DMS79 treated with DMSO at 0.1 percent for 48 hours (cell line): ENCODE measurements at places on chromosomes 1 and 21.

DNA sequence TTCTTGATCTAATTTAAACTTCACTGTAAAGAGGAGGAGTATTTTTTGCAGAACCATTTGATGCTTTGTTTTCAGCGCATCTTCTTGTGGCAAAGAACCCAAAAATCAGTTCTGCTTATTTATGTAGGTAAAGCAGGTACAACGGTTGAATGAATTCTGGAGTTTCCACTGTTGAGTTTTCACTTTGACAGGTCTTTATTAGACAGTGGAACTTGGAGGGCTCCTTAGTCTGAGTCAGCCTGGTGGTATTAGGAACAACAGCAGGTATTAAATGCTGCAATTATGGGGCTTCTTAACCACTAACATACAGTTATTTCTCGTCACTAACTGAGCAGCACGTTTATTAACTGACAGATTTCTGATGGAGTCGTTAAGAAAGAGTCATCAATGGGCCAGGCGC, 1.2 kb downstream of the LRIG2 start:
- no peak for DNase-seq

DNA sequence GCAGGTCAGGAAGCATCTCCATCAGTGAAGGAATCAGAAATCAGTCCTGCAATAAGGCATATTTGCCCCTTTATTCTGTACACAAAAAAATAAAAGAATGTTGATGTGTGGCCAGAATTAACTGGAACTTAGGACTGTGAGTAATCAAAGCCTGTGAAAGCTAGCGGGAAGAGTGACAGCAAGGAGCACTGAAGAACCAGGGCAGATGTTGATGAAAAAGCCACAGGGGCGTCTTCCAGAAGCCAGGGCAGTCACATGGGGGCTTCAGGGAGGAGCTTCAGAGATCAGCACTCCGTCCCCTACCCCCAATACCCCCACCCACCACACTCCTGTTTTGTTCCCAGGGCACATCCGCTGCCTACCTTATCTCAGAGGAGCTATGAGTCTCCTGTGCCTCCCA, 502.8 kb downstream of the AJAP1 start:
- no peak for DNase-seq

GRCh38 chr1:101438359-101438758, 201.5 kb downstream of the S1PR1 start:
- no peak for DNase-seq

DNA sequence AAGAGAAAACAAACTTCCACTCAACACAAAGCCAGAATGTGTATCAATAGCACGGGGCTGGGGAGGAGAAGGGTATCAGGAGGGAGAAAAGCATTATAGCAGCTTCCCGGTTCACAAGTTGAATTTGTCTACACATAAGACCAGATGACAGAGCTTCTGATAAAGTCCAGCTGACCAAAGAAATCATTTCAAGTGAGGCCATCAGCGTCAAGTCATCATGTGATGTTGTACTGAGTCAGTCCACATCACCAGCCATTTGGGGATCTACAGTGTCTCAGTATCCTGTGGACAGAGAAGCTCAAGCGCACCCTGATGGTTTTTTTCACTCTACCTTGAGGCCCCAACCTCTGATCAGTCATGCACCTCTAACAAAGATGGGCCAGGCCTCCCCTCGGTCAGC, 33.0 kb downstream of the SETD4 start:
- DNase-seq = no peak

DNA sequence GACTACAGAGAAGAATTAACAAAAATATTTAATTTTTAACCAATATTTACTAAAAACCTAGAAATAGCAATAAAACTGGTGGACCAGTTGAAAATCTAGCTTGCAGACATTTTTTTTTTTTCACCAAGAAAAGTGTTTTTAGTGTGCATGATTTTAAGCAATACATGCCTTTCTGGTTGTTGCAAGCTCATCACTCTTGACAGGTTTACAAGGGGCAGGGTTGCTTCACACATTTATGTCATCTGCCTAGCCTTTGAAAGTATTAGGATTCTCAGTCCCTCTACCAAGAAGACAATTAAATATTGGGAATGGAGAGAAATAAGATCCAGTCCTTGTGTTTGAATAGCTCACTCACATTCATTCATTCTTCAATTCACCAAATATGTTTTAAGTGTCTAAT, 53.8 kb upstream of the LYPLAL1 start:
- no peak for DNase-seq

DNA sequence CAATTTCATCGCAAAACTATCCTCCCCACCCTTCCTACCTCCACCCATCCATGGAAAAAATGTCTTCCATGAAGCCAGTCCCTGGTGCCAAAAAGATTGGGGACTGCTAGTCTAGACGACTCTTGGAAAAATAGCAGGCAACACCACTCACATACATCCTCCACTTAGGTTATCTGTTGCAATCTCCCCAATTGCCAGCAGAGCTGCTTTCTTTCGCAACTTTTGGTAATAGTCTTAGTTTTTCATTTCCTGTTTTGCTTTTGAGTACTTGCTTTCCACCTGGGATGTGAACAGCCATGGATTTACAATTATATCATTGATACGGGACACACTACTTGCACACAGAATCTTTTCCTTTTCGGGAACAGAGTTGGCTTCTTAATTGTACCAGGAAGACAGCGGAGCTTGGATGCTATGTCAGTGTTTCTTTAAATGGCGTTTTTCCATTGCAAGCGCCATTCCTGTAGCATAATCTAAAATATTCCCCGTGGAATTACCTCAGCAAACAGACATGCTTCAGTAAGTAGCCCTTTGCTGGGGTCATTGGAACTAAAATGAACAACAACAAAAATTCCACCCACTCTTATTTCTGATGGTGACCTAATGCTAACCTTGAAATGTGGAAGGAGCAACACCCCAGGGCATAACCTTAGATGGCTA, 183.3 kb upstream of the ADGRL2 start:
- no peak for DNase-seq

DNA sequence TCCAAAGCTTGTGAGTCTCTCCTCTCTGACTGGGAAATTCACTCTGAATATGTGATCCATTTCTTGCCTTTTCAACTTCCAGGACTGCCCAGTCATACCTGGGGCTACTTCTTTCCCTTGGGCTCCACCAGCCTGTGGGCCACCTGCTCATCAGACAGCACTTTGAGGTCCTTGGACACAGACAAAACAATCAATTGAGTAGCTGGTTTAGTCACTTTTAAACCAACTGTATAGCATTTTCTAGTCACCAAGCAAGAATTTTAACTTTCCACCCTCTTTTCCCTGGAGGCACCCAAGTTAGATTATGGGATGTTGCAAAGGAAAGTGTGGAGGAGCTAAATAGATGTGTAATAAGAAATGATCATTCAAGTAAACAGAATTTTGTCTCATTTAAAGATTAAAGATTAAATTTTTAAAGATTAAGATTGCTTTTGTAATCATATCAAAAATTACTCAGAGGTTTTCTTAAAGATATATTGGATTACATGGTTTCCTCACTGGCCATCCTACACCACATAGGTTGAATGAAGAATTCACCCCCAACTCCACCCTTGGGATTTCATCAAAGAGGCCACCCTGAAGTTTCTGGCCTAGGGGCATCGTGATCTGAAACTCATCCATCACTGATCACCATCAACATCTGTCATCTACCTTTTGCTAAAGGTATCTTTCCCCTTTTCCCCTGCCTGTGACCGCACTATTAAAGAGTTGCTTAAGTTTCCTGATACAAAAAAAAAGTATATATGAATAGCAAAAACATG, 219.2 kb upstream of the NR5A2 start:
- DNase-seq = no peak
